AML-193 (cell line): ENCODE measurements at places on chromosomes 11 and 22.

DNA sequence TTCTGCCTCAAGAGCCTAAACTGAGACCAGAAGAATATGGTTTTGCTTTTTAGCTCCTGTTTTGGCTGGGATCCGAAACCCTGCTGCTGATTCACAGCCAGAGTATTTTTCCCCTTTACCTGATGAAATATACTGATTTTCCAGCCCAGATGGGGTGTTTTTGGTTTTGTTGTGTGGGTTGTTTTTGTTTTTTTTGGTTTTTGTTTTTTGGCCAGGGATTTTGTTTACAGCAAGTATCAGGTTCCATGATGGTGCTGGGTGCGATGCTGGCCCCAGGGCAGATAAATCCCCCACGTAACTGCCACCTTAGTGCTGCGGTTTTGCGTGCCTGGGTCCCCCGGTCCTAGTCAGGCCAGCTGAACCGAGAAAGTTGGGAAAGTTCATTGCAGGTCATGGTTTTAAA is 103.7 kb downstream of the ZBTB16 start:
- DNase-seq, result no peak

DNA sequence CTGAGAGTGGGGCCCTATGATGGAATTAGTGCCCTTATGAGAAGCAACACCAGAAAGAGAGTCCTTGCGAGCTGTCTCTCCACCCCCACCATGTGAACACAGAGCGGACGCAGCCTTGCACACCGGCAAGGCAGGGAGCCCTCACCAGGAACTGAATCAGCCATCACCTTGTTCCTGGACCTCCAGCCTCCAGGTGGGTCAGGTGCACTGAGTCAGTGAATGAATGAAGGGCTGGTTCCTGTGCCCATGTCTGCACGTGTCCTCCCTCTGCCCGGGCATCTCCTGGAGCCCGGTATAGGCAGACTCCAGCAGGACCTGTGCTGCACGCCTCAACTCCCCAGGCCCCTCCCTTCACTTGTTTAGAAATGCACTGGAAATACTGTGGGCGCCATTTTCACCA is 54.9 kb downstream of the LINC01488 start:
- DNase-seq, result no peak

GRCh38 chr11:113562576-113562975 is 87.4 kb upstream of the DRD2 start:
- DNase-seq, result no peak

DNA sequence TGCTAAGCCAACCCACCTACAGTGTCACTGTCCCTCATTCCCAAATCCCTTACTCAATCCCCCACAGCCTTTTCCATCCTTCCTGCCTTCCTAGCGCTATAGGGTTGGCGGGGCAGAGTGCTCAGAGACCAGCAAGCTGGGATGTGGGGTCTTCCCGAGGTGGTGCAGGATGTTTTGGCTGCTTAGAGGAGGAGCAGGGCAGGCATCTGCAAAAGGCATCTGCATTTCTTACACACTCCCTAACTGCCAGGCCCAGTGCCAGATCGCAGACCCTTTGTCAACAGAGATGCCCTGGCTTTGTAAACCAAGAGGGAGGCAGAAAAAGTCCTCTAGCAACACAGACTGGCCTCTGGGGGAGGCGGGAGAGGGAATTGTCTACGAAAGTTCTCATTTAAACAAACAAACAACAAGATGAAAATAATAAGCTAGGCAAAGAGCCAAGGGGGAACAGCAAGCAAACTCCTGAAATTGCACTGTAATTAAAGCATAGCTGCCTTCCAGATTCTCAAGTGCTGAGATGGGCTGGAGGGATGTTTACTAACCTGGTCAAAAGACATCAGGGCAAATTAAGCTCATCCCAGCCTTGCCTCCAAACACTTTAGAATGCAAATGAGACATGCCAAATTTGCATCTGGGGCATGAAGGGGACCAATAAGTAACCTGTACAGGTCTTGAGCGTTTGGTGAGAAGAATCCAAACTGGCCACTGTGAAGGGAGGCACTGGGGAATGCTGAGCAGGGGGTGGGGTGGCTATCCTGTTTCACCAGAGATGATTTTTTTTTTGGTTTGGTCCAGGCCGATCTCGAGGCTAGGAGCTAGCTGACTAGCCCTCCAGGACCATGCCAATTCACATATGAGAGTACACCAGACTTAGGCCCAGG is 38.1 kb upstream of the ADA2 start:
- DNase-seq, result no peak

DNA sequence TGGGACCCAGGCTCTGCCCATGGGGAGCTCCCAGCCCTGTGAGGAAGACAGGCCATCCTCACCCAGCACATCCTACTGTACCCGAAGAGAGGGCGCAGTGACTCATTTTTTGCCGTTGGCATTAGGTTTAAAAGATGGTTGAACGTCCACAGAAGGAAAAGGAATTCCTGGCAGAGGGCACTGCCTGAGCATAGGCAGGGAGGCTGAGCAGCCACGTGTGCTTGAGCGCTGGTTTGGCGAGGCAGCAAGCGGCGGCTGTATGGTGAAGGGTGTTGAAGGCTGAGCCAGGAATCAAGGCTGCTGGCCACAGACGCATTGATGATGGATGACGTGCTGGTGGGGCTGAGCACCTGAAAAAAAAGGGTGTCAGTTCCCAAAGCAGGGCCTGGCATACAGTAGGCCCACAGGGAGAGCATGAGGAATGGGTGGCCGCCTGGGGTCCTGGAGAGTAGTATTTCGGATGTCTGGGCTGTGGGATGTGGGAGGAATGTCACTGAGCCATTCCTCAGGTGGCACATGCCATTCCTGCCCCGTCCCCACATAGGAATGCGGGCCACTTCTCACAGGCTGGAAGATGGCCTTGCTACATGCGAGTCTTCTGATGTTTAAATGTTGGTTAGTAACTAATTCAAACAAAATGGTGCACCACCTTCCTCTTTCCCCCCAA is 112.5 kb downstream of the KIAA1671 start:
- no peak for DNase-seq

DNA sequence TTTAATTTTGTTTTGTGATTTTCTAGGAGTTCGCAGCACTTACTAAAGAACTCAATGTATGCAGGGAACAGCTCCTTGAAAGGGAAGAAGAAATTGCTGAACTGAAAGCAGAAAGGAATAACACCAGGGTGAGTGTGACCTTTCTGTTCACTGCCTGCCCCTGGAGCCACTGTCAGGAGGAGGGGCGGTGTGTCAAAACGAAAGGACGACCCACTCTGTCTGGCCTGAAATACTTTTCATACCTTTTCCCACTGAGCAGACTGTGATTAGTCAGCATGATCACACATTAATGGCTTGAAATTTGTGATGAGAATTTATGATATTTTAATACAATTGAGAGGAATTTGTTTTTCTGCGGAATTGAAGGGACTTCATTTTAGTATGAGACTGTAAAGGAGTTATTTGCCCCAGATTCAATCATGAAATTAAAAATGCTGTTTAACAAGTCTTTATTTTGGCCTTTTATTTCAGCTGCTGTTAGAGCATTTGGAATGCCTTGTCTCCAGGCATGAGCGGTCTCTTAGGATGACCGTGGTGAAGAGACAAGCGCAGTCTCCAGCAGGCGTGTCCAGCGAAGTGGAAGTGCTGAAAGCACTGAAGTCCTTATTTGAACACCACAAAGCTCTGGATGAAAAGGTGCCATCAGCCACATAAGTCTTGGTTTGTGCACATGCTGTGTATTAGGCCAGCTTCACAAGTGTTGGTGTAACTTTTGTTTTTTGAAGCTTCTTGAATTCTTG is 54.1 kb downstream of the PPFIA1 start:
- no peak for DNase-seq

- no peak for DNase-seq
Measured at GRCh38 chr11:119414734-119415133, 8.2 kb downstream of the THY1 start.

DNA sequence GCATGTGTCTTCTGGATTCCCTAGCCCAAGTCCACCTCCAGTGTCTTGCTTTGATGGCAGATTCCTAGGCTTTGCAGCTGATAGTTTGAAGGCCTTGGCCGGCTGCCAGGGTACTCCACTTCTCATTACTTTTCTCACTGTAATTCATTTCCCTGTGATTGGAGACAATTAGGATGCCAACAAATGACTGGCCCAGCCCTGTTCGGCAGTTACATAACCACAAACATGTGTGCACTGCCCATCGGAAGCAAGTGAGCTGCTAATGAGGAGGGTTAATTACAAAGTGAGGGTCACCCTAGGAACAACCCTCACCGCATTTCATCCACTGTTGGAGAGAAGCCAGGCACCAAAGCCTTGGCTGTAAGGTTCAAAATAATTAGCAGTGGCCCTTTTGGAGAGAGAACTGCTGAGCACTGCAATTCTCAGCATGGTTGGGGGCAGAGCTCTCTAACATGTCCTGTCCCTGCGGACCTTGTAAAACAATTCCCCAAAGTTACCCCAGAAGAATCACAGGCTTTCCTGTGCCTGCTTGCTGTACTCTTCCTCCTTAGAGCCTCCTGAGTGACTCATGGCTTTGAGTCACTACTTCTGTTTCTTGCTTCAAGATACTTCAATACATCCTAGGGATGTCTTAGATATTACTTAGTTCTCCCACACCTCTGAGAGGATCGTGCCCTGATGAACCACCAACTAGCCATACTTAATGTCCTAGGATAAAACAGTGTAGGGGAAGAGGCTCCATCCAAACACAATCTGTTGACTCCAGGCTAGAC is 109.7 kb upstream of the GALNT18 start:
- DNase-seq, result no peak

- no peak for DNase-seq
Measured at GRCh38 chr22:49689858-49690257, 137.8 kb downstream of the BRD1 start.

DNA sequence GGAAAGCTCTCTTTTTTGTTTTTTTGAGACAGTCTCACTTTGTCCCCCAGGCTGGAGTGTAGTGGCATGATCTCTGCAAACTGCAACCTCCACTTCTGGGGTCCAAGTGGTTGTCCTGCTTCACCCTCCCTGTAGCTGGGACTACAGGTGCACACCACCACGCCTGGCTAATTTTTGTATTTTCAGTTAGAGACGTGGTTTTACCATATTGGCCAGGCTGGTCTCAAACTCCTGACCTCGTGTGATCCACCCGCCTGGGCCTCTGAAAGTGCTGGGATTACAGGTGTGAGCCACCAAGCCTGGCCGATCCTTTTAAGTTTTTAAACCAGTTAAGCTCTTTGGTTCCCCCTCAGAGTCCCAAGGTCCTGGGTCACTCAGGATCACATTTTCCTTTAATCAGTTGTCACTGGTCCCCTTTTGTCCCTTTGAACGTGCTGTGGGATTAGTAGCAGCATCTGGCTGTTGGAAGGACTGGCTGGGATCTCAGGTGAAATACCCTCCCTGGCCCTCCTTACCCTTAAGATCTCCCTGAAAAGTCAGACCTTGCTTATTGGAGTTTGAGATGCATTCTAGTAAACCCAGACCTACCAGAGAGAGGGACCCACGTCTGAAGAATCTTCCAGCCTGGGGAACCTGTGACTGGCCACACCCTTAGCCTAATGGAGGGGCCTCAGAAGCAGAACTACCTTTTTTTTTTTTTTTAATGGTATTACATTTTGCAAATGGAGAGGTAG is 8.1 kb downstream of the MALAT1 start:
- DNase-seq, result no peak

DNA sequence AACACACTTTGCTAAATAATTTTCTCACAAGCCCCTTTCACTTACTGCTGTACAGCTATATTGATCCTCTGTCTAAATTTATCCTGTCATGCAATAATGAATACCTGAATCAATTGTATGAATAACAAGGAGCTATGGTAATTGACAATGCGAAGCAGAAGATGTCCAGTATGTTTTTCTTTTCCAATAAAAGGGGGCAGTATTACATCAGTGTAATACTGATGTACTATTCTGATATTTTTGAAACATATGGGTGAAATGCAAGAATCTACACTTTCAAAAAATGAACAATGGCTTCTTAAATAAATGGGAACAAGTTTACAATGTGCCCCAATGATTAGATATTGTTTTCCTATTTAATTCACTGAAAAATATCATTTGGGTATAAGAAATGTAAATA is 315.1 kb downstream of the SOX6 start:
- DNase-seq, result no peak

DNA sequence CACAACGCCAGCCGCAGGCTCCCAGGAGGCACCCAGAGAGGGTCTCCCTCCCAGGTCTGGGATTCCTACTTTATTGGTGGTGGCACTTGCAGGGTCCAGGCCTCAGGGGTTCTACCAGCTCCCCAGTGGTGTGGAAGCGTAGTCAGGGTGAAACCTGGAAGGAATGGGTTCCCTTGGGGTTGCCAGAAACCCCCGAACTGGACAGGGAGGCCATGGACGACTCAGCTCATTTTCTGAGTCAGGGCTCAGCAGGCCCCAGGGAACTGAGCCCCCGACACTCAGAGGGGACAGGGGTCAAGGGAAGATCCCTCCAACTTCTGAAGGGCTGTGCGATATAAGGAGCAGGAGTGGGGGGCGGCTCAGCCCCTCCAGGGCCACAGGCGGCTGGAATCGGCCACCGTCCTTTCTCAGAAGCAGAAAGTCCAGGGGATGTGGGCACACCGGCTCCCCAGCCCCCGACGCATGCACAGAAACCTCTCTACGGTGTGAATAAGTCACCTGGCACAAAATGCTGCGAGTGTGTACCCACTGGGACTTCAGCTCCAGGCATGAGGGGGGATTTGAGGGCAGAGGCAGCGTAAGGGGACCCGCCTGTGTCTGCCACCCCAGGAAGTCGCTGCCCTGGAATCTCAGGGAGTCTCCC is 25.1 kb downstream of the MRGPRG start:
- DNase-seq, result no peak

DNA sequence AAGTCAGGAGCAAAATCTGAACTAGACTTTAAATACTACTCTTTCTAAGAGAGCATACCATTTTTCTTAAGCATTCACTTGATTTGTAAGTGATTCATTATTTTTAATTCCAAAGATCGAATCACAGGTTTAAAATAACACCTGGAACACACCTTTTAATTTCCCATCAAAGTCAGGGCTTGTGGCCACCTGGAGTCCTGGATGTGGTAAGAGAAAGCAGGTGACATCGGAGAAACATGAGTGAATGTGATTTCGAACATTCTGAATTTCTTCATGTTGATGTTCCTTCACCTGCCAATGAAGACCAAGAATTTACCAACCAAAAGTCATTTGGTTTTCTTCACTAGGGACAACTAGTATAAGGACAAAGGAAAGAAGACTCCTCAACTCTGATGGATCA is 28.0 kb downstream of the ATL3 start:
- no peak for DNase-seq

- no peak for DNase-seq
Measured at GRCh38 chr11:36243641-36244040, 45.6 kb downstream of the COMMD9 start.

DNA sequence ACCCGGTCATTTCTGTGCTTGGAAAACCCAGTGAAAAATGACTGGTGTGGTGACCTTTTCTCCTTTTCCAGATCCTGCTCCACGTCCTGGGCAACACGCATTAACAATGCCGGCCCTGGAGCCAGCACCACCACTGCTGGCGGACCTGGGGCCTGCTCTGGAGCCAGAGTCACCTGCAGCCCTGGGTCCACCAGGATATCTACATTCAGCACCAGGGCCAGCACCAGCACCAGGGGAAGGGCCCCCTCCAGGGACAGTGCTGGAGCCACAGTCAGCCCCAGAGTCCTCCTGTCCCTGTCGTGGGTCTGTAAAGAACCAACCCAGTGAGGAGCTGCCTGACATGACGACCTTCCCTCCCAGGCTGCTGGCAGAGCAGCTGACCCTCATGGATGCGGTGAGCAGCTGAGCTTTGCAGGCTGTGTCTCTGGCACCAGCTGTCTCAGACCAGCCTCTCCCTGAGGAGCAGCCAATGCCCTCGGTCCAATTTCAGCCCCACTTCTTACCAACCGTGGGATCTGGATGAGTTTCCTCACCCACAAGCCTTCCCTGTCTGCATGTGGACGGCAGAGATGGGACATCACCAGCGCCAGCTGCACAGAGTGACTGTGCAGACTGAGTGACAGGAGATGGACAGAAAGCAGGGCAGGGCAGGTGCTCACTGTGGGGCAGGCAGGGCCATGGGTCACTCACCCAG is 1.9 kb downstream of the RGL4 start:
- no peak for DNase-seq
